ENCODE measurements at places on chromosomes 13 and 19.

DNA sequence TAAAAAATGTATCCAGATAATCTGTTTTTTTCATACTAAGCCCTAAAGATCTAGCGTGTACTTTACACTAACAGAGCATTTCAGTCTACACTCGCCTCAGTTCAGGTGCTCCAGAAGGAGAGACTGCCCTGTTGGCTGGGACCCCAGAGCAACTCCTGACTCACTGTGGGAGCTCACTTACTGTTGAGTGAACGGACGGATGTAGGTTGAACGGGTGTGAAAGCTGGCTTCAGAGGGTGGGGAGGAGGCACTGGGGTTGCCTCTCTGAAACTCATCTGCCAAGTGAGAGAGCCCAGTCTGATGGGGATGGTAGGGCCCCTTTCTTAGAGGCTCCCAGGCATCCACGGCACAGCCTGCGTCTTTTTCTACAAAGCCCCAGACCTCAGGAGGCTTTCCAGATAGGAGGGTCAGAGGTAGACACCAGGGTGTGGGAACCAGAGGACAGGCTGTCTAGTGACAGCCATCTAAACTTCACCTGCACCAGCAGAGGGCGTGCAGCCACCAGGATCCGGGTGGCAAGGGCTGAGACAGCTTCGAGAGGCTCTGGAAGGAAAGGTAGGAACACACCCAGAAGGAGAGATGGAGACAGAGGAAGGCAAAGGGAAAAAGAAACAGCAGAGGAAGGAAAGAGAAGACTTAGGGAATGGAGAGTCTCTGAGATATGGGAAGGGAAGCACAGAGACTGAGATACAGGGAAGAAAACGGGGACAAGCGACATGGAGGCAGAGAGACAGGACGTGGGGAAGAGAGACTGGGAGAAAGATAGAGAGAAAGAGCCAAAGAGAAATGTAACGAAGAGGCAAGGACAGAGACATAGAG lies 3.7 kb downstream of the KASH5 start:
- DNase-seq: peak; percentile 66

- DNase-seq: no peak
These were observed 7.5 kb downstream of the F10 start for GRCh38 chr13:113129921-113130750.

DNA sequence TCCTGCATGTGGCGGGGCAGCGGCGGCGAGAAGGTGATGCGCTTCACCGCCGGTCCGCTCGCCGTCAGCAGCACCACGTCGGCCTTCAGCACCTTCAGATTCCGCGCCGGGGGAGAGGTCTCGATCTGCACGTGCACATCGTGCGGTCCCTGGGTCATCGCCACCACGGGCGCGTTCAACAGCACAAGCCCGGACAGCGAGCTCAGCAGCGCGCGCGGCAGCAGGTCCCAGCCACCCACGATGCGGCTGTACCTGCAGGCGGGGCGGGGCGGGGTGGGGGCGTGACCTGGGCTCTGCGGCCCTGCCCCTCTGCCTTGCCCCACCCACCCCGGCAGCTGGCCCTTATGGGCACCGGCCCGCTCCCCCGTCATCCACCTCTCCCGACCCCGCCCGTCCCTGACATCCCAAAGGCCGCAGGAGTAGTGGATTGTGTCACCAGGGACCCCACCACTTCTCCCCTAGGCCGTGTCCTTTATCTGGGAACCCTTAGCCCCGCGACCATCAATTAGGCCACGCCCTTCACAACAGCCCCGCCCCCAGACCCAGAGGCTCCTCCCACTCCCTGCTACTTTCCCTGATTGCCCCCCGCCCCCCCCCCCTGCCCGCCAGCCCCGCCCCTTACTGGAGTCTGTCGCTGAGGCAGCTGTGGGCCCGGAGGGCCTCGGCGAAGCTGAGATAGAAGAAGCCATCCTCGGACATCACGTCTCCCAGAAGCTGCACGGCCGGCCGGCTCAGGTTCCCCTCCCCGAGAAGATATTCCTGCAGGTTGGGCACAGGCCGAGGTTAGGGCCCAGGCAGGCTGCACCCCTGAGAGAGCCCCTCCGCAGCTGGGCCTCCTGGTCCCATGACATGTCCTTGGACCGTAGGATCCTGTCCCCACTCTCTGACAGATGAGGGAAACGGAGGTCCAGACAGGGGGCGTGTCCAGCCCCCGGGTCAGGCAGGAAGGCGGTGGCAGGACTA lies 6.1 kb downstream of the IL4I1 start:
- DNase-seq: no peak

DNA sequence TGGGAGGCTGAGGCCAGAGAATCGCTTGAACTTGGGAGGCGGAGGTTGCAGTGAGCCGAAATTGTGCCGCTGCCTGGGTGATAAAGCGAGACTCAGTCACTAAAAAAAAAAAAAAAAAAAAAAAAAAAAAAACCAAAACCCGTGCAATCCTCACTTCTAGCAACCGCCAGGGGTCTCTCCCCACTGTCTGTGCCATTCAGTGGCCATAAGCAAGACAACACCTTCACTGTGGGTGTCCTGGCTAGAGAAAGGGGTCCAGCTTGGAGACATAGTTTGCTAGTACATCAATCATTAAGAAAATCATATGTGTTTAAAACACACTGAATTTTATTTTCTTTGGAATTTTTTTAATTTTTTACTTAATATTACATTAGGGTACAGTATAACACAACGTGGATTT lies 68.2 kb downstream of the RASL11A start:
- no peak for DNase-seq

- no peak for DNase-seq
These were observed 133.4 kb downstream of the FOXO1 start for GRCh38 chr13:40533072-40533471.

- DNase-seq: no peak
These were observed 95.7 kb upstream of the CLDN10 start for GRCh38 chr13:95456815-95457214.

- no peak for DNase-seq
These were observed 262 bp downstream of the COX7A1 start for GRCh38 chr19:36152019-36152351.

- peak; percentile 100 for DNase-seq
These were observed at the start of gene ILF3 for GRCh38 chr19:10653732-10654609. ILF3 (plus strand) TSS chr19:10654346; CDS start chr19:10670606, 16,260 bp downstream.

DNA sequence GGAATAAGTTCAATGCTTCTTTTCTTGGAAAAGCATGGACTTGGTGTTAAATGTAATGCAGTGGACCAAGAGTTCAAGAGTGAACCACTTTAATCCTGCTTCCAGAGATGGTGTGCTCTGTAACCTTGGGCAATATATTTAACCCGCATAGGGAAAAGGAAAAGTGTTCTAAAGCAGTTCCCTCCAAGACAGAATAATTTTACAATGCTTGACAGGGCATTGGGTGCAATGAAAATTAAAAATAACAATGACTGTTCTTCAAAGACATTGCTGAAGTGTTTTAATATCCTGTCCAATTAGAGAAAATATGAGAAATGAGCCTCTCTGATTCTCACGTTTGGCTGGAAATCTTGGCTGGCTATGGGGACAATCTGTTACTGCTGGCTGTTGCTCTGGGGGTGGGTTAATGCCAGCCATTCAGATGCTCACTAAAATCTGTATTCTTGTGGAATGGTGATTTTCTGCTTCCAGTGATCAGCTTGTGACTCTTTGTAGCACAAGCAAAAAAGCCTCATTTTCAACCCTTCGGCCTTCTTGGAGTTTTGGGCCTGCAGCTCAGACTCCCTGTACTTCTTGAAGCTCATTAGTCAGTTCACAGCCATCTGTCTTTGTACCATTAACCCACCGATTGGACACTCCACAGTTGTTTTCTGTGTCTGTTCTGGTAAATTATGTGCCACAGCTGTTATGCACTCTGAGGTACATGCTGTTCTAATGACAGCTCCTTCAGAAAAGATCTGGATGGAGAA lies 310.6 kb downstream of the LMO7 start:
- DNase-seq: no peak

DNA sequence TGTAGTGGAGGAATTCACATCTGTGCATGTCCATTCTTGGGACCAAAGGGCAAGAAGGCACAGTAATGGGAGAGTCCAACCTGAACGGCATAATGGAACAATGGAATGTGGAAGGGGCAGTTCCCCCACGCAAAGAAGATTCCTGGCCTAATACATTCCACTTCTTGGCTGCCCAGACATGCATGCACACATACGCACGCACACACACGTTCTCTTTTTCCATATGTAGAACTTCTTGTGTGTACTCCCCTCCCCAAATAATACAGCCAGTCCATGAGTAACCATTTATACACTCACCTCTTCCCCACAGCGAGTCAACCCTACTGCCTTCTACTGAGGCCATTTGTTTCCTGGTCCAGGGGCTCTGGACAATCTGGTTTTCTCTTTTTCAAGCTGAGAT lies 6.0 kb upstream of the STK24 start:
- DNase-seq: no peak

DNA sequence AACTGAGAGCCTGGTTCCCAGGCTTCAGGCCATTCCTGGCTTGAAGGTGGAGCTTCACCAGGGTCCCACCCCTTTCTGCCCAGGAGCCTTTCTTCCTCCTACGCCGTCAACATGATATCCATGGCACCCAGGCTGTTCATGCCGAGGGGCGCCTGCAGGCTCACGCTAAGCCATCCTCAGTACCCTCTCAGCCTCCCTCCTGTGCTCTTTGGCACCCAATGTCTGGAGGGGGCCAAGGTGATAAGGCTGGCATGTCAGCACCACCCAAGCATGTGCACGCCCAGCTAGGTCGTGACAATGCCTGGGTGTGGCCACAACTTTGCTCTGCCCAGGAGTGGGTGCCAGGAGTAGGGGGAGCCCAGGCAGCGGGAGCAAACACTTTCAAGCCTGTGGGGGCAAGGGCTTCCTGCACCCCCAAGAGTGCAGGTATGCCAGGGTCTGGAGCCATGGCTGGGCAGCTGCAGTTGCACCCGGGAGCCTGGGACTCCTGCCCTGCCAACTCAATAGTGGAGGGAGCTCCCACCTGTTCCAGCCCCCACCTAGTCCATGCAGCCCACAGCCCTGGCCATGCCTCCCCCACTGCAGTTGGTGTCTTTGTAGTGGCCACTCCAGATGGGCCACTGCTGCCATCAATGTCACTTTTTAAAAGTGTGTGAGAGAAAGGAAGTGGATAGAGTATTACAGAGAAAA lies 219.9 kb downstream of the MAB21L1 start:
- no peak for DNase-seq

DNA sequence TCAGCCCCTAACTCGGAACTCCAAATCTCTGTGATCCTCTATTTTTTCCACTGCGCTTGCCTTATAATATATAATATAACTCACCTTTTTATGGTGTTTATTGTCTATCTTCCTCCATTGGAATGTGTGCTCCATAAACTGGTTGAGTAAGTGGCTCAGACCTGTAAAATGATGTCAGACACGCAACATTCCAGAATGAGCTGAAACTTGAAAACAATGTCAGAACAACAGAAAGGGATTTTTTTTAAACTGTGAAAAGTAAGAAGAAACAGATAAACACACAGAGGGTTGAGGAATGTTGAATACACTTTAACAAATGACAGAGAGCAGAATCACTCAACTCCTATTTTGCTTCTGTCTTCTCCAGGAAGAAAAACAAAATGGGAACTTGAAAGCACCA lies 19.1 kb upstream of the FAM216B start:
- DNase-seq: peak; percentile 47

DNA sequence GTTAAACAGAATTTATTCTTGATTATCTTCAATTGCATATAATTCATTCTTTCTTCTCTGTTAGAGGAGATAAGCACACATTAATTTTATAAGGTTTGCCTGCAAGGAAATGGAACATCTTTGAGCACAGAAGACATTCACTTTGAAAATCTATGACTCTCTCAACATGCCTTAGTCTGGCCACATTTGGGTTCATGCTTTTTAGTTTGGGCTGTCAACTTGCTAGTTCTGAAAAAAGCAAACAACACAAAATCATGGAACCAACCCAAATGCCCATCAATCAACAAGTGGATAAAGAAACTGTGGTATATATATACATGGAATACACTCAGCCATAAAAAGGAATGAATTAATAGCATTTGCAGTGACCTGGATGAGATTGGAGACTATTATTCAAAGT lies 71.5 kb downstream of the CYSLTR2 start:
- DNase-seq: no peak

GRCh38 chr13:63578796-63579195 lies 2163.1 kb upstream of the PCDH20 start:
- no peak for DNase-seq

DNA sequence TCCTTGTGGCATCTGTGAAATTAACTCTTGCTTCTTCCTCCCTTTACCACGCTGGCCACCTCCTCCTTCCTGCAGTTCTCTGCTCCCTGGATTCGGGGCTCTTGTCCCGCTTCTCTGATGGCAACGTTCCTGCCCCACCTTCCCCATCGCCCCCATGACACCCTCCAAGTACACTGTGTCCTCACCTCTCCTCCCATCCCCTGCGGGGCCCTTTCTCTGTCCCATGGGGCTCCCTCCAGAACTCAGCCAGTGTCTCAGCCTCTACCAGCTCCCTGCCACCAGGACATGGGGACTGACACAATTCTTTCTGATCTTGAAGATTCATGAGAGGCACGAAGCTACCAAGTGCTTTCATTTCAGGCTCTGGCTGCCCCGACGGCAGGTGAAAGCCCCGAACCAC lies 9.1 kb downstream of the CARS2 start:
- DNase-seq: no peak

DNA sequence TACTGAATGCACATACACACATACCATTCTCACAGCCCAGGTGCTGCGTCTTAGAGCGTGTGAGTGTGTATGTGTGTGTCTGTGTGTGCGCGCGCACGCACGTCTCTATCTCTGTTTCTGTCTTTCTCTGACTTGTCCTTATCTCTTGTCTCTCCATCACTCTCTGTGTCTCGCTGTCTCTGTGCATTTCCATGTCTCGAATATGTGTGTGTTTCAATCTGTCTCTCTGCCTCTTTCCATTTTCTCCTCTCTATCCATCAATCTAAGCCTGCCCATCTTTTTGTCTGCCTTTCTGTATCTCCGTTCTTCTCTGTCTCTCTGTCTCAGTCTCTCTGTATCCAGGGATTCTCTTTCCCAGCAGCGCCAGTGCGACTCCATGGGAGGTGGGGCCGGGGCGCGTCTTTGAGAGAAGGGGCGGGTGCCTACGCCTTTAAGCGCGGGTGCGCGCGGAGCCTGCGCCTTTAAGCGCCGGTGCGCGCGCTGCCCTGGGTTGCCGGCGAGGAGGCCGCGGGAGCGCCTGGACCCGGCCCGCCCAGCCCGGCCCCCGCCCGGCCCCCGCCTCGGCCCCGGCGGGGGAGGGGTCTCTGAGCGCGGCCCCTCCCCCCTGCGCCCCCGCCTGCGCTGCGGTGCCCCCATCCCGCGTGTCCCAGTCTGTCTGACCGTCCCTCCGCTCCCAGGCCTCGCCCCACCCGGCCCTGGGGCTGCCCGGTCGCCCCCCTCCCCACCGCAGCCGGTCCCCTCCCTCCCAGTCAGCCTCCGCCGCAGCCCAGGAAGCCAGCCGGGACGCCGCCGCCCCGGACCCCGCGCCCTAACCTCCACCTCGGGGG lies at the start of gene LRFN3:
TSS of gene LRFN3 (plus strand) at position 464 of the 827 bp plus-strand sequence. CDS start 3,052 bp downstream, outside the sequence.
- peak; percentile 58 for DNase-seq

- DNase-seq: no peak
These were observed 18.3 kb downstream of the NUP58 start for GRCh38 chr13:25319771-25320170.
